ENCODE measurements at places on chromosomes 5 and 9.

DNA sequence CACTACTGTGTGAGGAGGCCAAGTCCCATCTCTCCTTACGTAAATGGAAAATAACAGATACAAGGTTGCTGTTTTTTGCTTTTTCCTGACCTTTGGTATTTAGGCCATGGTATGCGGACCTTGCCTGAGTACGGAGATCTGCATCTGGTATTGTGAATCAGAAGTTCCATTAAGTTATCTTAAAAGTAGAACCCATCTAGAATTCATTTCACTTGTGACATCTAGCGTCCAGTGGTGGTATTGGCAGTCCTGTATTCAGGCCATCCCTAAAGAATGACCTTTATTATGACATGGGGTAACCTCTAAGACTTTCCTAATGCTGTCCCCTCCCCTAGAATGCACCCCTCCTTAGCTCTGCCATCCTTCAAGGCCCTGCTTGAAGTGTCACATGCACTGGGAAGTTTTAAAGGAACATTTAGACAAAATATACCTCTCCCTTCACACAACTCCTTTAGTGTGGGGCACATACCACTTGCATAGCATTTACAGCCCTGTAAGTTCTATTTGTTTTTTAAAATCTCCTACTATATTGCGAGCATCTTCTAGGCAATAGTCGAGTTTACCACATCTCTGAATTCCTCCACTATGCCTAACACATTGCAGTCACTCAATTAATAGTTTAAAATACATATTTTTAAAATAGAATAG lies 1.9 kb upstream of the SPDL1 start:
- DNase-seq: peak; percentile 4

DNA sequence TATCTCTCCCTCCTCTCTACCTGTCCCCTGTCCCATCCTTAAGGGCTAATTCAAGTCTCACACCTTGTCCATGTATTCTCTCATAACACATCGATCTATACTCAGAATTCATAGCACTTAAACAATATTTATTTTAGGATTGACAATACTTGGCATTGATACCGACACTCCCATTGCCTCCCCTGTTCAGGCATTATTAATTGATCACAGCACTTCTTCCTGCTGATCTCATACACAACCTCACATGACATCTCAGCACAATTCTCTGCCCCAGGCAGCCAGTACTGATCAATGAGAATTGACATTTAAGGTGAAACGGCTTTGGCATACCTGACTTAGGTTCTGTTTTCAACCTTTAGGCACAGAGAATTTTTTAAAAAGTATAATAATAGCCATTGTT lies 582.4 kb upstream of the BRINP1 start:
- DNase-seq: no peak

- no peak for DNase-seq
These were observed 449.8 kb downstream of the ARHGEF28 start for GRCh38 chr5:74075501-74076484.

- no peak for DNase-seq
These were observed 19.6 kb upstream of the ARL15 start for GRCh38 chr5:54329731-54330709.

DNA sequence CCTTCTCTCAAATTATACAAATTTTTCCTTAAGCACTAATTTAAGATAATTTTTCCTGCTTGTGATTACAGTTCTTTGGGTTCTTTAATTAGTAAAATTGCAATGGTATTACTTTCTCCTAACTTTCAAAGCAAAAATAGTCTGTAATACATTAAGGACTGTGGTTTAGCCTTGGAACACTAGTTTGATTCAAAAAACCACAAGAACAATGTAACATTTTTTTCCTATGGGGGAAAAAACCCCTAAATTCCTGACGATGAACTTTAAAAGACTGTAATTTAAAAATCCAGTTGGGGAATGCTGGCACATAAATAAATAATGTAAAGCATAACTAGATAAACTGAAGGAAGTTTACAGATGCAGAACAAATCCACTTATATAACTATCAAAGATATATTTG lies 65.3 kb downstream of the CDC14B start:
- no peak for DNase-seq

- no peak for DNase-seq
These were observed 628.0 kb upstream of the ADAMTS16 start for GRCh38 chr5:4511996-4512656.

- DNase-seq: no peak
These were observed 76.7 kb downstream of the EPB41L4A start for GRCh38 chr5:112342389-112342788.

GRCh38 chr5:142322747-142323479 lies 1.9 kb downstream of the SPRY4 start:
- DNase-seq: no peak

GRCh38 chr9:93081931-93082330 lies 14.1 kb upstream of the CARD19 start:
- no peak for DNase-seq

- no peak for DNase-seq
These were observed 22.5 kb downstream of the SEC61B start for GRCh38 chr9:99244344-99245260.

DNA sequence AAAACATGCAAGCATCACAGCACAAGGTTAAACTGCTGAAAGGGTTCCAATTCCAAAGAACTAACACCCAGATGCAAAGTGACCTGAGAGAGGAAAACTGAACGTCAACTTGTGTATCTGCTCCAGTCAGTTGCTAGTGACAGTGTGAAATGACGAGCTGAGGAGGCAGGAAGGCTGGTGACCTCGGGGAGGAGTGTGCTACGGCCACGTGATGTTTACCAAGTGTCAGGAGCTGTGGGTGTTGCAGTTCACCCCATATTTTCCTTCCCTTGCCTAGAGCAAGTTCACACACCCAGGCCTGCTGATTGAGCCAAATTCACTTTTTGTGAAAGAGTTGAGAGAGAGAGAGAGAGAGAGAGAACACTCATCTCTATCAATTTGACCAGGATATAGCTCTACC lies 231.6 kb upstream of the ANKH start:
- no peak for DNase-seq

DNA sequence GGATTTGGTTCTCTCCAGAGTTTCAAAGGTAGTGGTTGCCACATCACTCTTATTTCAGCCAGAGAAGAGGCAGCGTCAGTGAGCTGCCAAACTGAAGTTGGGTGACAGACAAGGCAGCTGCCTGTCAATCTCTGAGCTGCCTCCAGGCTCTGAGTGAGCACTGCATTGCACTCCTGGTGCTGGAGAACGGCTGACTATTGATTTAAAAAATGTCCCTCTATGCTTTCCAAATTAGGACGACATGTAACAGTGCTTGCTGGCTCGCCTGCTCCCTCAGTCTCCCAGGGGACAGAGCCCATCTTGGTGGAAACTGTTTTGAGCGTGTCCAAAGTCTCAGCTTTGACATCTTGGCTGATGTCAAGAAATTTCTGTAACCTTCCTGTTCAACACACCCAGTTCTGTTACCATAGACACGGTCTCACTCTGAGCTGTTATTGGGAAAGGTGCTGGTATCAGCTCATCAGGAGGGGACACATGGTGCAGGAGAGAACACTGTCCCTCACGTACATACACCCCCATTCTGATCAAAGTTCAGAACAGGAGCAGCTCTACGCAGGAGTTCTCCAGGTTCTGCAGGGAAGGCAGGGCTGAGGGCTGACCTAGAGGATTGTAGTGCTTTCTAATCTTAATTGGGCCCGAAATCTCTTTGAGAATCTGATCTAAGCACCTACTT lies 15.7 kb downstream of the PCDH12 start:
- DNase-seq: no peak

GRCh38 chr9:16352791-16353401 lies 517.6 kb downstream of the BNC2 start:
- DNase-seq: no peak

DNA sequence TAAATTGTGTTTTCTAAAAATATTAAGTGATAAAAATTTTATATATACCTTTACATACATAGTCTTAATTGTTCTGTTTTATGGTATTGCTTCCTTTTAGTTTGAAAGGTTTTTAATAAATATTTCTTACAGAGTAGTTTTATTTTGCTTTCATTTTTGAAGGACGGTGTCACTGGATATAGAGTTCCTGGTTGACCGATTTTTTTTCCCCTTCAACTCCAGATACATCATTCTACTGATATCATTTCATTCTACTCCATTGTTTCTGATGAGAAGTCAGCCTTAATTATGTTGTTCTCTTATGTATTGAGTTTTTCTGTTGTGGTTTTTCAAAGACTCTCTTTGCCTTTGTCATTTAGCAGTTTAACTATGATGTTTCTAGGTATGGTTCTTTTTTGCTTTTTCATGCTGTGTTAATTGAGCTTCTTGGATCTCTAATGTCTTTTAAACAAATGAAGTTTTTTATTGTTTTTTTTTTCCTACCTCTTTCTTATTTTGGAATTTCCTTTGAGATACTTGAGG lies 30.4 kb downstream of the MTREX start:
- DNase-seq: no peak

DNA sequence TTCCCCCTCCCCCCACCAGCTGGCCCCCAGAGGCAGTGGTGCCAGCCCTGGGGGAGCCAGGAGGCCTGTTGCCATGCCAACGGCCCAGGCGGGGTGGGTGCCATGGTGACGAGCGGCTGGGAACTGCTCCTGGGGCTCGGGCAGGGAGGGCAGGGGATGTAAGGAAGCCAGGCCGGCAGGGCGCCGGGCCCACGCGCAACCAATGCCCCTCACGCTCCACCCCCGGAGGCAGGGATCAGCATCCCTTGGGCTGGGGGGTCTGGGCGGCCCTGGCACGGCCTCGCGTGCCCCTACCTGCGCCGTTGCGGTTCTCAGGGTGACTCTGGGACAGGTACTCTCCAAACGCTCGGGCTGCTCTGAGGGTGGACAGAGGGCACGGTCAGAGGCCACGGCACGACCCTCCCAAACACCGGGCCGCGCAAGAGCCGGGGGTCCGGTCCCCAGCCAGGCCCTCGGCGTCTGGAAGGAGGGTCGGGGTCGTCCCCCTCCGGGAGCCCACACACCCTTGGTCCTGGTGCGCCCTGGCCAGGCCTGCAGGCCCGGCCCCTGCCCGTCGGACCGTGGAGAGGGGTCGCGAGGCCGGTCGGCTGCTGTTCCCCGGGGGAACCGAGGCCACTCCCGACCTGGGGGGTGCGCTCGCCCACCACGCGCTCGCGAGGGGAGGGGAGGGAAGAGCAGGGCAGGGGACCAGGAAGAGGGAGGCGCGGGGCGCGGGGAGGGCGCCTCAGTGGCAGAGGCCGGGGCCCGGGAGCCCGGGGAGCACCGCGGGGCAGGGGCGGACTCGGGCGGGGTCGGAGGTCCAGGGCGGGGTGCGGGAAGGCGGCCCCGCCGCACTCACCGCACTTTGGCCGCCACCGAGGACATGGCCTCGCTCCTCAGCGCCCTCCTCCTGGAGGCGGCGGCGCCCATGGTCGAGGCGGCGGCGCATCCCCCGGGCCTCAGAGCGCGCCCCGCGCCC lies 661 bp downstream of the NSMF start:
- no peak for DNase-seq

DNA sequence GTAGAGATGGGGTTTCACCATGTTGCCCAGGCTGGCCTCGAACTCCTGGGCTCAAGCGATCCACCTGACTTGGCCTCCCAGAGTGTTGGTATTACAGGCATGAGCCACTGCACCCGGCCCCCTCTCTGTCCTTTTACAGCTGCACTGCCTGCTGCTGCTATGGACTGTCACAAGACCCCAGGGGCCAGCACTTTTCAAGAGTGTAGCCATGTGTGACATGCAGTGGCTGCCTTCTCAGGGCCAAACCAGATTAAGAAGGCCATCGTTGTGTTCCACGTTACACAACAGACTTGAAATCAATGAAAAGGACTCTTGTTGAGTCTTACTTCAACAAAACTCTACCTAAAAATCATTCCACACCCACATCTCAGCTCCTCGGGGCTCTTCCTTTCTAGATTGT lies 78.9 kb upstream of the ICE1 start:
- no peak for DNase-seq

DNA sequence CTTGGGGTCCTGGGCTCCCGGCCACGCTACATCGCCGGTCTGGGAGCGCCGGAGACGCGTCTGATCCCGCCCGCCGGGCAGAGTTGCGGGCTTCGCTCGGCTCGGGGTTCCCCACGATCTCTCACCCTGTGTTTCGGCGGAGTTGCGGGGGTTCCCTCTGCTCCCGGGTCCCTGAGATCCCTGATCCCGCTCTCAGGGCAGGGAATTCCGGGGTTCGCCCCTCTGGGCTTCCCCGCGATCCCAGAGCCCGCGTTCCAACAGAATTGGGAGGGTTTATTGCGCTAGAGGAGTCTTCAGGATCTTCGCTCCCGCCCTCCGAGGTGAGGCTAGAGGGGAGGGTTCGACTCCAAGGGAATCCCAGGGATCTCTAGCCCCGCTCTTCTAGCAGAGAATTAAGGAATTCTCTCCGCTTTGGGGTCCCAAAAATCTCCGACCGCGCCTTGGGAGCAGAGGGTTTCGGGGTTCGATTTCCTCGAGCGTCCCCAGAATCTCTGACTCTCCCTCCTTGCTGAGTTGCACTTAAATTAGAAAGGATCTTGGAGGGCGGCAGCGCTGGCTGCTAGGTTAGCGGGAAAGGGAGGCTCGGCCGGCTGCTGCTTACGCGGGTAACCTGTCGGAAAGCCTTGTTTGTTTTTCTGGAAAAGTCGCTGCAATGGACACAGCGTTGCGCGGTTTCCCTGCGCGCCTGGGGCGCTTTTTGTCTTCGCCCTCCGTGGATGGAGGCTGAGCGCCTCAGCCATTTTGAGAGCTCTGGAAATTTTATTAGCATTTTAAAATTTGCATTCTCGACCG lies 1.3 kb downstream of the DMRT1 start:
- DNase-seq: no peak

DNA sequence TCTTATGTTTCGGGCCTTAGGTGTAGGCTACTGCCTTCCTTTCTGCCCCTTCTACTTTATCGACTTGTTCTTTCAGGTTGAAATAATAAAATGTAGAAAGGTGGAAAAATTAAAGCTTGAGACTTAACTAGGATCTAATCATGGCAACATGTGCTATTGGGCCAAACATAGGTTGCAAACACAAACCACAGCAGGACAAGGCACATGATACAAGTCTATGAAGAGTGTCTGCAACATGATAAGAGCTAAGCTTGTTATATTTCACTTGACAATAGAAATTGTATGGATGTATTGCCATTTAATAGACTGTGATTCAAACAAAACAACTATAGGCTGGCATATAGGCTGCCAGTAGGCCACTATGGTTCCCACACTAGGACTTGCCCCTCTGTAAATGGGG lies 1.7 kb upstream of the ERAP2 start:
- no peak for DNase-seq

DNA sequence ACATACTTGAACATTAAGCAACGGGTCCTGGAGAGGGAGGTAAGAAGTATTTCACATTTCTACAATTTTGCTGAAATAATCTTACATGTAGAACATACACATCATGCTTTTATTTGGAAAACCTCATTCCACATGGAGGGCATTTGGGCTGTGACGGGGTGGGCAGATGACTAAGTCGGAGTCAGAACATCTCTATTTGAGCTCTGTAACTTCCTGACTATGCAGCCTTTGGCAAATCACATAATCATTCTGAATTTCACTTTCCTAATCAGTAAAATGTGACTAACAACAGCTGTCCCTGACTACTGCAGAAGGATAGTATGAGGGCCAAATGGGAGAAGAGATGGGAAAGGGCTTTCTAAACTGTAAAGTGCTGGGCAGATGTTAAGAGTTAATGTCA lies 17.1 kb upstream of the IL6ST start:
- DNase-seq: no peak

Measured in effector CD8-positive, alpha-beta T cell (primary cell).